ENCODE measurements at places on chromosomes 4 and X.

- DNase-seq = no peak
Measured at GRCh38 chrX:140151316-140151715, 186.0 kb upstream of the CXorf66 start.

- no peak for DNase-seq
Measured at GRCh38 chr4:88015659-88016295, 8.3 kb downstream of the PKD2 start.

- no peak for DNase-seq
Measured at GRCh38 chr4:184548648-184549341, 74.4 kb upstream of the IRF2 start.

- DNase-seq = no peak
Measured at GRCh38 chrX:115579786-115580294, 18.9 kb downstream of the PLS3 start.

- no peak for DNase-seq
Measured at GRCh38 chr4:96295143-96295741, 455.3 kb downstream of the PDHA2 start.
